ENCODE measurements at places on chromosomes 11 and 22.
A peak's percentile ranks its signal among the peaks of the same experiment; 100 is the strongest.

DNA sequence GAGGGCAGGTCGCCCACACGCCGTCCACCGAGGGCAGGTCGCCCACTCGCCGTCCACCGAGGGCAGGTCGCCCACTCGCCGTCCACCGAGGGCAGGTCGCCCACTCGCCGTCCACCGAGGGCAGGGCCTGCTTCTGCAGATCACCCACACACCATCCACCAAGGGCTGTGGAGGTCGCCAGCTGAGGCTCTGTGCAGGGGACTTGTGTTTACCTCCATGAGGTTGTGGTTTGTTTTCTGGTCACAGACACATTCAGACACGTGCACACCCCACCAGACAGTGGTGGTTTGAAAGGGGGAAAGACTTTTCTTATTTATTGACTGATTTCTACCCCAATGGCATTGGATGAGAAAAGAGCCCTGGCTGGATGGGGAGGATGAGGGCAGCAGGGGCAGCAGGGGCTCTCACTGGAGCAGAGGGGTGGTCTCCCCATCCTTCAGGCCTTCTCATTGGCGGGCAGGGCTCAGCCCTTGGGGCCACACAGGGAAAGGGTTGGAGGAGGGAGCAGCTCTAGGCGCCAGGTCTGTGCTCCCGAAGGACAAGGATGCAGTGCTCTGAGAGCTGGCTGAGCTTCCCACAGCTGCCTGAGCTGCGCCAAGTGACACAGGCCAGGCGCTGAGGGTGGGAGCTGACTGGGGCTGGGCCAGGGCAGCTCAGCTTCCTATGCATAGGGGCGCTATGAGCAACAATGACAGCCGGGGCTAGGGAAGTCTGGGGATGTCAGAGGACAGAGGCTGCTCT, 252.6 kb upstream of the B3GAT1 start:
- DNase-seq: no peak

DNA sequence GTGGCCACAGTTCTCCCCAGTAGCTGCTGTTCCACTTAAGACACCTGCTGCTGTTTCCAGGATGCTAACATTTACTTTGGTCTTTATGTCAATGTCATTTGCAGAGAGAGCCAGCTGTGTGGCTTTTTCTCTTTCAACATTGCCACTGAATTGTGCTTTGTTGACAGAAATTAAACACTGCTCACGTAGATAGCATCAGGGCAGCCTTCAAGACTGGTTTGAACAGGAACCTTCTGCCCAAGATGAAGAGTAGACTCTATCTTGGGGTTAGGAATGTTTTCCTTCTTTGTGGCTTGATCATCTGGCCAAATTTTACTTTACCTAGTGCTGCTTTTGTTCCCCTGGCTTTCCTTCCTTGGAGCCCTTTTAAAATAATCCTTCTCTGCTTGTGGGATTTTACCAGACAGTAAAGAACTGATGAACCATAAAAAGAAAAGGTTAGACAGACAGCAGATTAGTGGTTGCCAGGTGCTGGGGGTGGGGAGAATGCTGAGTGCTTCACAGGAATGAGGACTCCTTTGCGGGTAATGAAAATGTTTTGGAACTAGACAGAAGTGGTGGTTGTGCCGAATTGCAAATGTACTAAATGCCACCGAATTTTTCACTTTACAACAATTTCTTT, 22.7 kb upstream of the XBP1 start:
- DNase-seq: no peak

DNA sequence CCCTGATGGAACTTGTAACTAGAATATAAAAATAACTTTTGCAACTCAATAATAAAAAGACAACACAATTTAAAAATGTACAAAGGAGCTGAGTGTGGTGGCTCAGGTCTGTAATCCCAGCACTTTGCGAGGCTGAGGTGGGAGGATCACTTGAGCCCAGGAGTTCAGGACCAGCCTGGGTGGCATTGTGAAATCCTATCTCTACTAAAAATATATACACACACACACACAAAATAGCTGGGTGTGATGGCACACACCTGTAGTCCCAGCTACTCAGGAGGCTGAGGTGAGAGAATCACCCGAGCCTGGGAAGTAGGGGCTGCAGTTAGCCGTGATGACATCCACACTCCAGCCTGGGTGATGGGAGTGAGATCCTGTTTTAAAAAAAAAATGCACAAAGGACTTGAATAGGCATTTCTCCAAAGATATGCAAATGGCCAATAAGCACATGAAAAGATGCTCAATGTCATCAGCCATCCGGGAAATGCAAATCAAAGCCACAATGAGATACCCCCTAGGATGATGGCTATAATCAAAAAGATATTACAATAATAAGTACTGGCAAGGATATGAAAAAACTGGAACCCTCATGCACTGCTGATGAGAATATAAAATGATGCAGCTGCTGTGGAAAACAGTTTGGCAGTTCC, 59.8 kb upstream of the SEPTIN5 start:
- no peak for DNase-seq

DNA sequence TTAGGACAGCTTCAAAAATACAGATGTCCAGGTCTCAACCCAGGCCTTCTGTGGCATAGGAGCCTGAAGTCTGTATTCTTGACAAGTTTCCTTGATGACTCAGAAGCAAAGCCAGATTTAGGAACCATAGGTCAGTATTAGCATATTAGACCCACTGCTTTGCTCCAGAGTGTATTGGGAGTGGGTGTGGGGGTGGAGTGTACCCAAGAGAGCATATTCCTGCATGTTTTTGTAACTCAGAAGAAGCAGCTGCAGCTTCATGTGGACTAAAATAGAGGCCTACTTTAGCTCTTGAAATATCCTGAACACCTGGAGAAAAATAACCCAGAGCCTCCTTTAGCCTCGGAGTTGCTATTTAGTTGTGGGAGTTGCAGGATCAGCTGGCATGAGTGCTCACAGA, 106.7 kb downstream of the CCDC81 start:
- DNase-seq: no peak

GRCh38 chr11:65574811-65575567, 864 bp upstream of the EHBP1L1 start:
- peak; percentile 33 for DNase-seq

GRCh38 chr11:2737226-2737590, 37.4 kb upstream of the KCNQ1OT1 start:
- no peak for DNase-seq

DNA sequence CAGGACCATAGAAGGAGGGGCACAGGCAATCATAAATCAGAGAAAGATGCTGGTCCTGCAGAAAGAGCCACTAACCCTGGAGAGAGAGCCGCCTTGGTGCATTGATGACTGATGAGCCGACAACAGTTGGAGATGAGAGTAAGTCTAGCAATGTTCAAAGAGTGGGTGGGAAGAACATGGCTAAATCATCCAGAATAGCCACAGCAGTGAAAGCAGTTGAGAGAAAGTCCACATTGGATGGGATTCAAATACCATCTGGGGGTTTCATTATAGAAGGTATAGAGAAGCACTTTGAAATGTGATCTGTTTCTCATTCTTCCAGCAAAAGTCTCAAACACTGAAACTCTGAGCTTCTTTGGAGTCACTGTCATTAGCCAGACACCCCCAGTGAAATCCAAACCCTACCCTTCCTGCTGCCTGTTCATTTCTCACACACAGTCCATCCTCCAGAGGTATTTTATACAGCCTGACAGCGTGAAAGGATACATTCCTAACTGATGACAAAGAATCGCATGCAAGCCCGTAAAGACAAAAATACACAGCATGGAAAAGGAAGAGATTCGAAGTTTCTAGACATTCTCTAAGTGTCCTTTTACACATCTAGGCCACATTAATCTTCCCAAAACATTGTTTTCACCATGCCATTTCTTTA, 303.1 kb upstream of the MPPED2 start:
- DNase-seq: no peak

- no peak for DNase-seq
These were observed 23.8 kb downstream of the TEAD1 start for GRCh38 chr11:12698048-12698447.

DNA sequence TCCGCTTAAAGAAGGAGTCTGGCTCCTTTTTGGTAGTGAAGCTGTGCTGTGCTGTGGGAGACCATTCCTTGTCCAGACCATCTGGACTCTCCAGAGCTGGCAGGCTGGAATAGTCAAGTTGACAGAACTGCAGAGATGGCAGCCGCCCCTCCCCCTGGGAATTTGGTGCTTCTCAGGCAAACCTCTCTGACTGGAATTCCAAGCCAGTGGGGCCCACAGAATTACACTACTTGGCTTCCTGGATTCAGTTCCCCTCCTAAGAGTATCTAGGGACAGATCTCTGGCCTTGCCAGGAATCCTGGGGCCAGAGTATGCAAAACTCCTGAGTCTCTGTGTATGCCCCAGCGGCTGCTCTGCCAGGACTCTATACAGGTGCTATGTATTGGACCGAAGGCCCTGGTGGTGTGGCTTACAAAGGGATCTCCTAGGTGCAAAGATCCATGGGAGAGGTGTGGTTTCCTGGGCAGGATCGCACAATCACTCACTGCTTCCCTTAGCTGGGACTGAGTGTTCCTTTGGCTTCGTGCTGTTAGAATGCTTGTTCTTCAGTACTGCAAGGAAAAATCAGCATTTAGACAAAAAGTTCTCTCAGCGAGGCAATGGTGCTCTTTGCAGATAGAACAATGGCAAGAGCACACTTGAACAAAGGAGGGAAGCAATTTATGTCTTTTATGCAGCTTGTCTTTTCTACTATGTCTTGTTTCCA, 86.8 kb downstream of the PRMT3 start:
- no peak for DNase-seq

GRCh38 chr11:115843685-115844084, 339.5 kb upstream of the CADM1 start:
- no peak for DNase-seq

DNA sequence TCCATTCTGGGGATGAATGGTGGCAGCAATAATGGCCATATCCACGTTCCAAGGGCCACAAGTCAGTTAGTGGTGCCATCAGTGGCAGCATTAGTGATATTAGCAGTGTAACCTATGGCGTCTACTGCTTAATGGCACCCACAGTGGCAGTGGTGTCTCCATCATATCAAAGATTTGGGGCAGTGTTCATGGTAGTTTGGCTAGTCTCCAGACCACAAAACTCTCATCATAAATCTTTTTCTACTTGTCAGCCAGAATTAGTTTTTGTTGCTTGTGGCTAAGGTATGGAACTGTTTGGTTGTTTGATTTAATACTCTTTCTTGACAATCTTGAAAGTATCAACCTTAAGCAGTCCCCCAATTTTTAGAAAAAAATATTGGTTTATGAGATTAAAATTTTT, 45.1 kb upstream of the DEUP1 start:
- no peak for DNase-seq

- DNase-seq: peak; percentile 78
These were observed 12.6 kb upstream of the GLYATL1 start for GRCh38 chr11:58926695-58927094.

GRCh38 chr11:35305670-35306382, 113.5 kb downstream of the SLC1A2 start:
- DNase-seq: peak; percentile 49

DNA sequence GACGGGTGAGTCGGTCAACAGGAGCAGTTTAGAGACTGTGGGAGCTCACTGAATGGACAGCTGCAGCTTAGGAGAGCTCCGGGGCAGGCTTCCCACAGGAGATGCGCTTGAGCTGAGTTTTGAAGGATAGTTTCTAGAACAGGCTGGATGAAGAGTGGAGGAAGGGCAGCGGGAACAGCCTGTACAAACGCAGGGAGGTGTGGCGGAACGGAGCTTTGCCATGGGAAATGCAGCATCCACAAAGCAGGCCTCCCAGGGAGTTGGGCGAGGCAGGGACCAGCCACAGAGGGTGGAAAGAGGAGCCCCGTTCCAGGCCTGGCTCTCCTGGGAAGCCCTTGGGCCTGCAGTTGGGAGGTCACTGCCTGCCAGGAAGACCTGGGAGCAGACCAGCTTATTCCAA, 26.8 kb upstream of the TEF start:
- DNase-seq: no peak

GRCh38 chr22:33515795-33516194, 404.5 kb downstream of the LARGE1 start:
- DNase-seq: no peak

DNA sequence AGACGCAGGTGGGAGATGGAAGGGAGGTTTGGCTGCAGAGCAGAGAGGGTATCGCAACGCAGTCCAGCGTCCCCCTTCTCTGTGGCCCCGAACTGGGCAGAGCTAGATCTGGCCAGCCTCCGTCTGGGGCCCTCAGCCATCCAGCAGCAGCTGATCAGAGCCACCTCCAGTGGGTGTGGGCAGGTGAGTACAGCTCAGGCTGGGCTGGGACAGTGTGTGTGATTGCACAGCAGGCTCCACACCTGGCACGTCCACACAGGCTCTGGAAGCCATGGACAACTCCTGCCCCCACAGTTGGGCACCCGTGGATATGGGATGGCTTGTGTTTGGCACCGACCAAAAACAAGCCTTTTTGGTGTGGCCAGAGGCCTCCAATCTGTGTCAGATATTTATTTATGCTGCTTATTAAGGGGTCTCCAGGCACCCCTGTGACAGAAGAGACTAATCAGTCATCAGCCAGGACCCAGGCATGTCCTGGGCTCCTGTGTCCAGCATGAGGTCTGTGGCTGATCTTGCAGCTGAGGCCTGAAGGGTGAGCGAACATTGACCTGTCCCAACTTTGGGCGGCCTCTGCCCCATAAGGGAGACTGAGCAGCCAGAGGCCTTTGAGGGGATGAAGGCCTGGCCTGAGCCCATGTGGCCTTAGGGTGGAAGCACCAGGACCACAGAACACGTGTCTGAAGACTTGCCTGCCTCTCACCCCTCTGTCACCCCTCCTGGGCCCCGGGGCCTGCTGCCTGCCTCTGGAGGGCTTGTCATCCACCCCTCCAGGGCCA, 18.6 kb downstream of the POLR3H start:
- DNase-seq: no peak

DNA sequence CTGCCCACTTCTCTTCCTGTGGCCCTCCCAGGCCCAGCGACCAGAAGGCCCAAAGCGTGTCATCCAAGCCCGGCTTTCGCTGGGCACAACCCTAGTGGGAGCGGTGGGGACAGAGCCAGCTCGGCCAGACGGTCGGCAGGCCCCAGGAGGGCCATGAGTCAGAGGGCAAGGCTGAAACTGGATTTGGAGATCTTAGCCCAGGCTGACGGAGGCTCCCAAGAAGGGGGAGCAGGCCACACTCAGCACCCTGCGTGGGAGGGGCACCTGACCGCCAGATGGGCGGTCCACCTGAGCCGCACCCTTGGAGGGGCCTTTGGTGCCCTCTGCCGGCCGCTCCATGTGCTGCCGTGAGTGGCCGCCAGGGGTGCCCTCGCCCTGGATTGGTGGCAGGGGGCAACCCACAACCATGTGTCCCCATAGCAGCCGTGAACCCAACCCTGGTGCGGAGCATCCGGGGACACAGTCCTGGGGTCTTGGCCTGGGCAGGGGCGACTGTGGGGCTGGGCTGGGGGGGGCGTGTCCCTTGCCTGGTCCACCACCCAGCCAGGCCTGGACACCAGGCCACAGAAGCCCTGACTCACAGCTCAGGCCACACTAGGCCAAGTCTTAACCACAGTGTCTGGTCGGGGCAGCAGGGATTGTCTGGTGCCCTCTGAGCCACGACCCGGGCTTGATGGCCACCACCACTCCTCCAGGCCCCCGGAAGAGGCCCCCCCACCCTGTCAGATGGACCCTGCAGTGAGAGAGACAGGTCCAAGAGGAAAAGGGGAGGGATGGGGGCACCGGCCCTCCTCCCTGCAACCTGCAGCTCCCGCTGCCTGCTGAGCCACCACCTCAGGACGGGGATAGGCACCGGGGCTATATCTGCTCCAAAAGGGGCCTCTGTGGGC, 19.2 kb upstream of the TALDO1 start:
- peak; percentile 94 for DNase-seq
